ENCODE measurements at places on chromosomes 11 and 22.
A peak's percentile ranks its signal among the peaks of the same experiment; 100 is the strongest.

DNA sequence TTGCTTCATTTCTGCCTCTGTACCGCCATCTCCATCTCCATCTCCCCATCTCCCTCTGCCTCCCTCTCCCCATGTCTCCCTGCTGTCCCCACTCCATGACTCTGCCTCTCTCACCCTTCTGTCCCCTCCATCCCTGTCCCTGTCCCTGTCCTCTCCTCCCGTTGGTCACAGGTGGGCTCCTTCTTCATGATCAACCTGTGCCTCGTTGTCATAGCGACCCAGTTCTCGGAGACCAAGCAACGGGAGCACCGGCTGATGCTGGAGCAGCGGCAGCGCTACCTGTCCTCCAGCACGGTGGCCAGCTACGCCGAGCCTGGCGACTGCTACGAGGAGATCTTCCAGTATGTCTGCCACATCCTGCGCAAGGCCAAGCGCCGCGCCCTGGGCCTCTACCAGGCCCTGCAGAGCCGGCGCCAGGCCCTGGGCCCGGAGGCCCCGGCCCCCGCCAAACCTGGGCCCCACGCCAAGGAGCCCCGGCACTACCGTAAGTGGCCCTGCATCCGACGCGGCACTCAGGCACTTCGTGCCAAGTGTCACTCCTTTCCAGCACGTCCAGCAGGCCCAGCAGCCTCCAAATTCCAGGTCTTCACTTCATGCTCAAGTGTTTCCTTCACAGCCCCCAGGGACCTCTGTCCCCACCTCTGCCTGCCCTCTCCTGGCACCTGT is 76.0 kb downstream of the CACNA1I start:
- no peak for DNase-seq

- DNase-seq: no peak
Observed at GRCh38 chr22:48619721-48620120, 1208.0 kb downstream of the BRD1 start.

GRCh38 chr11:61310749-61311148 is 15.6 kb upstream of the VWCE start:
- DNase-seq: no peak

GRCh38 chr11:9498457-9499078 is 37.8 kb downstream of the ZNF143 start:
- DNase-seq: no peak

DNA sequence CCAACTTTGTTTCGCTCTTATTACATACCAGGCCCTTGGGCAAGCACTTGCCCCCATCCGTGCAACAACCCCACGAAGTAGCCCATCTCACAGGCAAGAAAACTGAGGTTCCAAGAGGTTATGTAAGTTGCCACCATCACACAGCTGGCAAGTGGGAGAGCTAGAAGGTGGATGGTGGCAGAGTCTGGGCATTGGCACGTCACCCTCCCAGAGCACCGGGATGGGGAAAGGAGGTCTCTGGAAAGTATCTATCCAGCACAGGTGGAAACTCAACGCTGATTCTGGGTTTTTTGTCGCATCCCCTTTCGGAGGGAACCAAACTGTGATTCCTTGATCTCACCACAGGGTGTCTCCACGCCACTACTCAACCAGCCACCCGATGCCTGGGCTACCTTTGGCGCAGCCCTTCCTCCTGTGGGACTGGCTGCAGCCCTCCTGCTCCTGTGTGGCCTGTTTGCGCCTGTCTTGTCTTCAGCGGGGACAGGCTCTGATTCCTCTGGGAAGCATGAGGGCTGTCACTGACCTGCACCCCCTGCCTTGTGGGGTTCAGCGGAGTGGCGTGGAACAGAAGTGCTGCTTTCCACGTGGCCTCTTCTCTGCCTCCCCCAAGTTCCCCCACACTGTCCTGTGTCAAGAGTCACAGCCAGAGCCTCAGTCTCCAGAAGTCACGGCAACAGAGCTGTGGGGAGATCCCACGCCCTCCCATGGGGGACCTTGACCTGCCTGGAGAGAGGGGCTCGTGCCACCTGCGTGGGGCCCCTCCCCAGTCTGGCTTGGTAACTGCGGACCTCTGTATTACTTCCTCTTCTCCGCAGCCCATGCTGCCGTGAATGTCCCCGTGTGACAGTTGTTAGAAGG is 34.4 kb upstream of the TRIM29 start:
- DNase-seq: peak; percentile 72

GRCh38 chr22:45987136-45987861 is 10.3 kb upstream of the WNT7B start:
- no peak for DNase-seq

DNA sequence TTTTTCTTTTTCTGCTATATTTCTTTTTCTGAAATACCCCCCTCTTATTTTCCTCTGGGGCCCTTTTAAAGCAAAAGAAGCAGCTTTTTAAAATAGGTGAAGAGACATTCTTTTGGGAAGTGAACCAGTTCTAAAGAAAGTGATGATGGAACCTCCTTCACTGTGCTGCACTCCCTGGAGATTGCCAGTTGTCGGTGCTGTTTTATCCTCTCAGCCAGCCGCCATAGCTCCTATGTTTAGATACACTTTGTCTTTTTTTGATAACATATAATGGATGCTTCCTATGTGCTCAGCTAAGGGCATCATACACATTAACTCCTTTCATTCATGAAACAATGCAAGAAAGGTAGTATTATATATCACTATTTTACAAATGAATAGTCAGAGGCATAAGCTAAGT is 14.0 kb downstream of the CFAP300 start:
- DNase-seq: peak; percentile 6

GRCh38 chr11:46181843-46182424 is 60.7 kb upstream of the PHF21A start:
- no peak for DNase-seq

GRCh38 chr22:27063406-27063805 is 406.0 kb downstream of the MIAT start:
- peak; percentile 7 for DNase-seq

DNA sequence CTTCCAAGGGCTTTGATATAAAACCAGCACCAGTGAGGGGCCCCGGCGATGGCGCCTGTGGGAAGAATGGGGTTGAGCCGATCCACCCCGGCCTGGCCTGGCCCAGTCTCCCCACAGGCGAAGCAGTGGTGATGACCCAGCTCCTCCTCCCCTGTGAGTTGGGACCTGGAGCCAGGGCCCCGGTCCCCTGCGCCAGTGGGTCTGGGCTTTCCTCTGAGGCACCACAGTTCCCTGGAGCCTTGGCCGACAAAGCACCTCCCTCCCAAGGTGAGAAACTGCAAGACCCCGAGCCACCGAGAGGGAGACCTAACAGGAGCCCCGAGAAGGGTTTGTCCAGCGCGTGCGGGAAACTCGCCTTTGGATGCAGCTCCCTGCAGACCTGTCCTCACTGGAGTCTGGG is 942.9 kb downstream of the BRD1 start:
- no peak for DNase-seq
